ENCODE measurements at places on chromosomes 6 and 20.

GRCh38 chr6:119602215-119603178 is 252.9 kb upstream of the MAN1A1 start:
- DNase-seq: no peak

GRCh38 chr6:142387997-142388815 is 86.4 kb downstream of the ADGRG6 start:
- no peak for DNase-seq

DNA sequence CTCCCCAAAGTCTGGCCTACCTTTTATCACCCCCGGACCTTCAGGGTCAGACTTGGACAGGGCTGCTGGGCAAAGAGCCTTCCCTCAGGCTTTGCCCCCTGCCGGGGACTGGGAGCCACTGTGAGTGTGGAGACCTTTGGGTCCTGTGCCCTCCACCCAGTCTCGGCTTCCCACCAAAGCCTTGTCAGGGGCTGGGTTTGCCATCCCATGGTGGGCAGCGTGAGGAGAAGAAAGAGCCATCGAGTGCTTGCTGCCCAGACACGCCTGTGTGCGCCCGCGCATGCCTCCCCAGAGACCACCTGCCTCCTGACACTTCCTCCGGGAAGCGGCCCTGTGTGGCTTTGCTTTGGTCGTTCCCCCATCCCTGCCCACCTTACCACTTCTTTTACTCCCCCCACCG is 10.3 kb downstream of the VEGFA start:
- no peak for DNase-seq

DNA sequence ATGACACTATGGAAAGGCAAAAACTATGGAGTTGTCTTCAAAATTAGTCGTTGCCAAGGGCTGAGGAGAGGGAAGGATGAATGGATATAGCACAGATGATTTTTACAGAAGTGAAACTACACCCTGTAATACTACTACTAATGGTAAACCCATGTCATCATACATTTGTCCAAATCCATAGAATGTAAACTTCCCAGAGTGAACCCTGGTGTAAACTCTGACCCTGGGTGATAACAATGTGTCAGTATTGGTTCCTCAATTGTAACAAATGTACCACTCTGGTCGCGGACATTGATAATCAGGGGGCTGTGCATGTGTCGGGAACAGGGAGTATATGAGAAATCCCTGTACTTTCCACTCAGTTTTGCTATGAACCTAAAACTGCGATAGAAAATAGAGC is 72.2 kb downstream of the CNBD2 start:
- DNase-seq: no peak

- no peak for DNase-seq
These were observed 308.2 kb downstream of the EYA4 start for GRCh38 chr6:133549371-133549801.

DNA sequence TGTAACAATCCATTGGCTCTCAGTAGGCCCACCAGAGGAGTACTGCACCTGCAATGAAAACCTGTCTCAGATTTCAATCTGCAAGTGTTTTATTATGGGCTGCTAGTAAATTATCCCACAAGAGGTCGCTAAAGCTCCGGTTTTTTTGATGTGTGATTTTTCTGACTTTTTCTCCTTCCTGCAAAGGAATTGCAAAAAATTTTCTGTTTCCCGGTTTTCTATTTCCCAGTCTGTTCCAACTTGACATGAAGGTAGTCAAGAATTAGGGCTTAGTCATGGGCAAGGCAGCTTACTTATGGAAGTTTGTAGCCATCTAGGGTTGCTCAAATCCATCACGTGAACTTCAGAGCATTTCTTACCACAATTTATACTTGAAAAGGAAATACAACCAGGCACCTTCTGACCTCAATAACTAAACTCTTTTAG is 38.5 kb upstream of the AHI1 start:
- DNase-seq: no peak

DNA sequence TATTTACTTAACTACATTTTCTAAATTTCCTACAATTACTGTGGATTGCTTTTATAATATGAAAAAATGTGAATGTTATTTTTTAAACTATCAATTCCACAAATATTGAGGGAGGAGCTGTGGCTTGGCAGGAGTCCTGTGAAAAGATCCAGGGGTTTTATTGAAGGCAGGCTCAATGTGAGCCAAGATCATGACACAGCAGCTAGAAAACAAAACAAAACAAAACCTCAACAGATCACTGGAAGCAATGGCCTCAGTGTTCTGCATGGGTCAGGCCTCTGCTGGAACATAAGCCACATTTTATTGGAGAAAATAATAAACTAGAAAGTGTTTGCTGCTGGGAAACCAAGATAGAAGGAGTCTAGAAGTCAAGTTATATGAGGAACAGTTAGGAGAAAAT is 19.4 kb upstream of the RCAN2 start:
- DNase-seq: peak; percentile 63

DNA sequence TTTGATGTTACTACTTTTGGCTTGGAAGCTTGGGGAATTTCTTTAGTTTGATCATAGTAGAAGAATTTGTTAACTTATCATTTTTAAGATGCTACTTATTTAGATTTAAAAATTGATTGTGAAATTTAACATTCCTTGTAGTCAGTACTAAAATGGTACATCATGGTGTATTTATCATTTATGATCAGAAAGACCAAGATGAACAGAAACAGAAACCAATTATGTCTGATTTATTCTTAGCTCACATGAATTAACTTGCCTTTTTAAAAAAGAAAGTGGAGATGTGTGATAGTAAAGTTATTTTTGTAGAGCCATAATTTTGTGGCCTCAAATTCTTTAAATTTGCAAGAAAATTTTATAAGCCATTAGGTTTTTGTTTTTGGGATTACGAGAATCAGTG is 77.6 kb downstream of the LIN28B start:
- no peak for DNase-seq

DNA sequence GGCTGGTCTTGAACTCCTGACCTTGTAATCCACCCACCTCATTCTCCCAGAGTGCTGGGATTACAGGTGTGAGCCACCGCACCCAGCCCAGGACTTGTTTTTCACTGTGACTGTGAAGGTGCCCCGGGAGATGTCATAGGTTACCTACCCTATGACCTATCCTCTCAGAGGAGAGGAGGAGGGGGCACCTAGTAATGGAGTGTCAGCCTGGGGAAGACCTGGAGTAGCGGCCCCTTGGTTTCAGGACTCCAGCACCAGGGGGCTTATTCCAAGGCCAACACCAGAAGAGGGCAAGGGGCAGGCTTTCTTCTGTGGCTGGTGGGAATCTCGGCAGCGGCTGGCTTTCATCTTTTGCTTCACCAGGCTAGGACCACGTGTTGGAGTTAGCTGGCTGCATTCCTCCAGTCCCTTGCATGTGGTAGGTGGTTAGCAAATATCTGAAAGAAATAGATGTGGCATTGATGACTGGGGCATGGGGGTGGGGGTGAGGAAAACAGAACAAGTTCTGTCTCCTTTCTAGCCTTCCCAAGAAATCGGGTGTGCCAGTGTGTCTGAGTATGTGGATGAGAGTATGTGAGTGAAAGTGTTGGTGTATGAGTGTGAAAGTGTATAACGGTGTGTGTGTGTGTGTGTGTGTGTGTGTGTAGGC is 7.9 kb upstream of the ITPR3 start:
- peak; percentile 56 for DNase-seq

GRCh38 chr6:2108700-2109306 is 136.6 kb downstream of the GMDS start:
- no peak for DNase-seq

- DNase-seq: no peak
These were observed 116.7 kb downstream of the JPH2 start for GRCh38 chr20:44070139-44070900.
